ENCODE measurements at places on chromosomes 12 and 14. TPM values are rescaled to one million over a fixed set of nuclear protein-coding genes. Genes with fewer than 3 reads are reported as not detected.

- H3K27me3 ChIP-seq: no peaks in the 10 kb centered on the region
- peak within 1 kb of the TSS; percentile 69 for H3K4me3 ChIP-seq
- no peaks in the 10 kb centered on the region for H3K4me1 ChIP-seq
- H3K27ac ChIP-seq: peak within 1 kb of the TSS; percentile 95
- H3K36me3 ChIP-seq: peaks cover 5% of the 10 kb centered on the region
- DNase-seq: peak; percentile 77
These were observed at the start of gene PTPN21 for GRCh38 chr14:88554457-88555286. Gene PTPN21 (minus strand): TSS chr14:88555007. CDS start chr14:88550417, 4,590 bp downstream.

DNA sequence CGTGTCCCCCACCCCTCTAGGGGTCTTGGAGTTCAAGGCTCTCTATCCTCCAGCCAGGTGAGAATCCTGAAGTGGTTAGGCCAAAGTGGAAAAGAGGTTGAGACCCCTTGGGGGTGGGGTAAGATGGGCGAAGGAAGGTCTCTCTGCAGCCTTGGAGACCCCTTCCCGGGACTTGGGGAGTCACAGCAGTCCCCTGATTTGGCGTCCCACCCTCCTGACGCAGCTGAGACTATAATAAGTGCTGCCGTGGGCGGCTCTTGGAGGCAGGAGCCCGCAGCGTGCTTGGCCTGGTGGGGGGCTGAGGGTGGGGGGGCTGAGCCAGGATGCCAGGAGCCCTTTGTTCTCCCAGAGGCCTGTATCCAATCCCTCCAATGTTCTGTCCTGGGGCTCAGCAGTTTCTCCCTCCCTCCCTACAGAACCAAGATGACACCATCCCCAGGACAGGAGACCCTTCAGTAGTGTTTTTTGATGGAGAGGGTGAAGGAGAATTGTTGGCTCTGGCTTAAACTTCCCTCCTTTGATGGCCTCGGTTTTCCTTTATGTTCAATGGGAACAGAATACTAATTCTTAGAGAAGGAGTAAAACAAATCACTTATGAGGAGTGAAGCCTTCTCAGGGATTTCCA, 1.5 kb upstream of the AGAP2 start:
- H3K27me3 ChIP-seq: peaks cover 16% of the 10 kb centered on the region
- no peak overlapping the region for H3K27ac ChIP-seq
- H3K4me3 ChIP-seq: no peak overlapping the region
- H3K4me1 ChIP-seq: no peaks in the 10 kb centered on the region

- no peaks in the 10 kb centered on the region for H3K36me3 ChIP-seq
- H3K4me3 ChIP-seq: no peak overlapping the region
- no peaks in the 10 kb centered on the region for H3K4me1 ChIP-seq
- no peak overlapping the region for H3K27ac ChIP-seq
- no peak for DNase-seq
- no peaks in the 10 kb centered on the region for H3K27me3 ChIP-seq
These were observed 156.4 kb downstream of the ATP23 start for GRCh38 chr12:58097741-58098140.

The TC2N gene
- 3.9 TPM for total RNA-seq
